ENCODE measurements at places on chromosomes 7 and 10. TPM values are rescaled to one million over a fixed set of nuclear protein-coding genes. Genes with fewer than 3 reads are reported as not detected.

The CHN2 gene
- not detected for total RNA-seq

The CTNNA3 gene
- 0.83 TPM for total RNA-seq

The SMO gene
- 15.3 TPM for total RNA-seq

The ZYX gene
- total RNA-seq: 22.6 TPM

The DCLRE1C gene
- 8.1 TPM for total RNA-seq

The ZNF804B gene
- not detected for total RNA-seq

The RTKN2 gene
- total RNA-seq: 0.90 TPM

The GOLGA7B gene
- not detected for total RNA-seq
